Cardiac muscle cell (in vitro differentiated cells and primary cell): ENCODE measurements at places on chromosomes 2 and 18. TPM values are rescaled to one million over a fixed set of nuclear protein-coding genes. Genes with fewer than 3 reads are reported as not detected.

Gene STAT4
- total RNA-seq, result 0.32 and 0.45 TPM in 2 replicates

Gene CD8B2
- not detected in 2 replicates for total RNA-seq

Gene SCYGR4
- not detected in 2 replicates for total RNA-seq

Gene MAP3K20
- total RNA-seq, result 86.8 and 151 TPM in 2 replicates

DNA sequence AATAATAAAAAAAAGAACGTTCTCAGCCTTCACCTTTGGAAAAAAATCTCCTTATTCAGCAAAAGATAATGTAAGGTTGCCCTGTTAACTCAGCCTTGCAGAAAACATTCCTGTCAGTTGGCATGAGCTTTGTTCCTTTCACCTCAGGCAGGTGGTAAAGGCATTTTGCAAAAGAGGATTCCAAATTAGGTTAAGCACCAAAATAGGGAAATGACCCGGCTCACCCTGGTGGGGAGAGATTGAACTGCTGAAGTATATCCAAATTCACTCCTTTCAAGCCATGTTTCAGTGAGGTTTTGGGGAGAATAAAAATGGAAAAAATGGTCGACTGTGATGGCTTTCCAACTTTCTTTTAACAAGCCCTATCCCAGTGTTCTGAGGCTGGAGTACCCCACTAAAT, 1988.8 kb upstream of the PIK3C3 start:
- H3K27ac ChIP-seq, result no peak overlapping the region
- H3K4me1 ChIP-seq, result no peaks in the 10 kb centered on the region
- H3K36me3 ChIP-seq, result no peaks in the 10 kb centered on the region
- H3K4me3 ChIP-seq, result no peak overlapping the region

- H3K27ac ChIP-seq, result peak overlapping the region; percentile 17
- no peaks in the 10 kb centered on the region for H3K27me3 ChIP-seq
- peaks cover 20% of the 10 kb centered on the region for H3K4me1 ChIP-seq
- no peak overlapping the region for H3K4me3 ChIP-seq
These were observed 133.9 kb downstream of the MAP4K4 start for GRCh38 chr2:101831351-101831865.

GRCh38 chr2:71600555-71600954, 147.2 kb downstream of the DYSF start:
- H3K4me1 ChIP-seq, result no peaks in the 10 kb centered on the region
- no peaks in the 10 kb centered on the region for H3K27me3 ChIP-seq
- DNase-seq, result no peak
- H3K27ac ChIP-seq, result no peak overlapping the region
- no peak overlapping the region for H3K4me3 ChIP-seq

DNA sequence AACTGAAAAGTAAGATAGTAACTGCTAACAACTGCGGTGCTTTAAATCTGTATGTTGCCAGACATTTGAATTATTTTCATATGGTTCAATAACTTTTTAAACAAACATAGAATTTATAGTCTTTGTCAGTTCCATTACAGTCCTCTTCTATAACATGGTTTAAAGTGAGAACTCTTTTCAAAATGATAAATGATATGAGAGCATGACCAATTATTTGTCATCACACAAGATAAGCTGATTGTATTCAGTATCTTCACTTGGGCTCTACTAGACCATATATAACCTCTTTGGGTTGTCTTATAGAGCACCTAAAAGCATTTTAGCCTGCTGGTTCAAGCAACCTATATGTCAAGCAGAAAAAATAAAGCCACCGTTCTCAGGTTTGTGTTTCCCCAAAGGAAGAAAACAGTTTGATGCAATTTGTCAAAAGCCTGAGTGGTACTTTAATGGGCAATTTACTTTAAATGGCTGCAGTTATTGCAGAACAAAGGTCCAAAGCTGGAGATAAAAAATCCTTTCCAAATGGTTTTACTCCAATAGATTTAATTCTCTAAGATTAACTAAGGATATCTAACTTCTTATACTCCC, 298.4 kb downstream of the FSIP2 start:
- H3K27me3 ChIP-seq, result no peaks in the 10 kb centered on the region
- H3K4me3 ChIP-seq, result no peak overlapping the region
- DNase-seq, result no peak
- H3K27ac ChIP-seq, result no peak overlapping the region

GRCh38 chr2:150626934-150627411, 139.5 kb upstream of the RND3 start:
- H3K4me3 ChIP-seq, result no peak overlapping the region
- DNase-seq, result peak; percentile 43
- H3K36me3 ChIP-seq, result no peaks in the 10 kb centered on the region
- no peak overlapping the region for H3K27ac ChIP-seq

DNA sequence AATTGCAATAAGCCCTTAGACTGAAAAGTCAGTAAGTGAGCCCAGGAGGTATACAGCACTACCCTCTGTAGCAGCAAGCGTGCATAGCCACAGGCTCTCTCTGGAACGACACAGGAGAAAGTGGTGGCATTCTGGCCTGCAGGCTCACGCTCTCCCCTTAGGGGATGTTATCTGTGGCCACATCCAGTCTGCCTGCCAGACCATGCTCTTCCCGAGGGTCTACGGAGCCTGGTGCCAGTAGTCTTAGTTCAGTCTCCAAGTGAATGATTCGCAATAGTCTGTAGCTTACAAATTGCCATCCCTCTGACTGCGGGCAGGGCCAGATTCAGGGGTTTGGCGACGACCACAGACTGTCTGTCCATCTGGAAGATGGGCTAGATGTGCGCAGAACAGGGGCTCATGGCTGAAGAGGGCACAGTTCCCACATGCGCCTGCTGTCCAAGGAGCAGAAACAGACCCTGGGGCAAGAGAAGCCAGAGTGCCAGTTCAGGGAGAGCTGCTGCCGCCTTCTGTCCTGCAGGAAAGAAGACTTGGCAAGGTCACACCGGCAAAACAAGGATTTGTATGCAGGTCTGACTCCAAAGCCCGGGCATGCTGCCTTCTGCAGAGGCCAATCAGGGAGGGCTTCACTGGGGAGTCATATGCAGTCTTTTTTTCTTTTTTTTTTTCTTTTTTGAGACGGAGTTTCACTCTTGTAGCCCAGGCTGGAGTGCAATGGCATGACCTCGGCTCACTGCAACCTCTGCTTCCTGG, 3.5 kb upstream of the KLF11 start:
- H3K4me3 ChIP-seq, result no peak overlapping the region
- no peaks in the 10 kb centered on the region for H3K27me3 ChIP-seq
- no peak for DNase-seq
- no peaks in the 10 kb centered on the region for H3K36me3 ChIP-seq
- H3K4me1 ChIP-seq, result peaks cover 6% of the 10 kb centered on the region

- no peaks in the 10 kb centered on the region for H3K27me3 ChIP-seq
- no peak for DNase-seq
- no peaks in the 10 kb centered on the region for H3K4me1 ChIP-seq
- H3K27ac ChIP-seq, result no peak overlapping the region
- no peak overlapping the region for H3K4me3 ChIP-seq
These were observed 293.2 kb downstream of the PLCL1 start for GRCh38 chr2:198097630-198098029.

- no peak overlapping the region for H3K4me3 ChIP-seq
- no peaks in the 10 kb centered on the region for H3K27me3 ChIP-seq
- H3K4me1 ChIP-seq, result peaks cover 6% of the 10 kb centered on the region
- no peaks in the 10 kb centered on the region for H3K36me3 ChIP-seq
These were observed 540.6 kb downstream of the STK39 start for GRCh38 chr2:167706800-167707199.
